DMS79 treated with DMSO at 0.1 percent for 48 hours (cell line): ENCODE measurements at places on chromosomes 13 and 19.

DNA sequence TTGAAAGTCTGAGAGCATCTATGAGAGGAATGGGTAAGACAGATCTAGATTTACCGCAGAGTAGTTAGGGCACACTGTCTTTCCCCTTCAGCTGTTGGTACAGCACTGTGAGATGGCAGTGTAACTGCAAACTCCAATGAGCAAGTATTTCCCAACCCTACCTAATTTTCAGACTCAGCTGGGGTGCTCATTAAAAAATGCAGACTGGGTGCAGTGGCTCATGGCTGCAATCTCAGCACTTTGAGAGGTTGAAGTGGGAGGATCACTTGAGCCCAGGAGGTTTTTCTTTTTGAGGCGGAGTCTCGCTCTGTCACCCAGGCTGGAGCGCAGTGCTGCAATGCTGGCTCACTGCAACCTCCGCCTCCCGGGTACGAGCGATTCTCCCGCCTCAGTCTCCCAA, 12.6 kb downstream of the QPCTL start:
- DNase-seq, result no peak

DNA sequence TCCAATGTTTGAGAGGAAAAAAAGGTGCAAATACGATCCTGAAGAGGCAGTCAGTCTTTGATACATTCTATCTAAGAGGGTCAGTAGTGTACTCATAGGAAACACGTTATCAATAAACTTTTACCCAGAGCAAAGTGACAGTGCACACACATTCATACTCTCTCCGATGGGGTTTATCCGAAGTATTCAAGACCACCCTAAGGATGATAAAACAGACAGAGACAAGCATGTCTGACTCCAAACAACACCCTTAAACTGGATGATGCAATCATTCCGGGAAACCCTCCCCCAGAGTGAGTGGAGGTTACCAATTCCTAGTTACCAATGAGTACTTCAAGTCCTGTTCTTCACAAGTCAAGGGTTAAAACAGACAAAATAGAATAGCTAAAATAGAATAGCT, 79.1 kb downstream of the DNAJC3 start:
- DNase-seq, result no peak

DNA sequence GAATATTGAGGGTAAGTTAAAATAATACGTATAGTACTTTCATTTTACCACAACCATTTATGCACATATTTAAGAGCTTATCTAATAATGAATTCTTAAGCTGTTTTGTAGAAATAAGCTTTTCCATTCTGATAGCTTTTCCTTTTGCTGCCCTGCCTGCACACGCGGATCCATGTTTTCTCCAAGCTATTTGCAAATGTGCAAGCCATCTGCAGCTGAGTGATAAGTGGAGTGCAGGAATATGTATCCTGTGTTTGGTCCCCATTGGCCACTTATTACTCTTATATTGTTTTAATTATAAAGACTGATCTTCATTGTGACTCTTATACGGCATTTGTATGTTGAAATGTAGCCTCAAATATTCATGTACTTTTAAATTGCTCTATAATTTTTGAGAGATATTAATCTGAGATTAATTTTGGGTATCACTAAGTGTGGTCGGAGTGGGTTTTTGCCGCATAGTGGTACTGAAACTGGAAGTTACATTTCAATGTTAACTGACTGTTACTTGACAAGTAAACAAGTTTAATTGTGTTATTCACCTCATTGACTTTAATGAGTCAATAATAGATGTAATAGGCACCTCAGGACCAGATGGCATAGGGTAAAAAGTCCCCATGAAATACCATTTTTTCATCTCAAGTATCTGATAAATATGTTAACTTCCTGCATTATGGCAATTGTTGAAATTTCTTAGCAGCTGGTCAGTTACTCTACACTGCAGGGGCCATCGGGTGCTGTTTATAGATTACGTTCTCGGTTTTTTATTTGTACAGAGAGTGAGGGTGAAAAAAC, 1567.4 kb downstream of the EFNB2 start:
- DNase-seq, result no peak

GRCh38 chr13:48631441-48631840, 22.3 kb upstream of the CYSLTR2 start:
- no peak for DNase-seq

GRCh38 chr13:75782985-75783384, 146.9 kb downstream of the LMO7 start:
- no peak for DNase-seq

- DNase-seq, result no peak
Measured at GRCh38 chr19:17504030-17504429, 7.4 kb upstream of the PGLS start.

GRCh38 chr19:36420961-36421748, 2.7 kb upstream of the ZFP82 start:
- no peak for DNase-seq

DNA sequence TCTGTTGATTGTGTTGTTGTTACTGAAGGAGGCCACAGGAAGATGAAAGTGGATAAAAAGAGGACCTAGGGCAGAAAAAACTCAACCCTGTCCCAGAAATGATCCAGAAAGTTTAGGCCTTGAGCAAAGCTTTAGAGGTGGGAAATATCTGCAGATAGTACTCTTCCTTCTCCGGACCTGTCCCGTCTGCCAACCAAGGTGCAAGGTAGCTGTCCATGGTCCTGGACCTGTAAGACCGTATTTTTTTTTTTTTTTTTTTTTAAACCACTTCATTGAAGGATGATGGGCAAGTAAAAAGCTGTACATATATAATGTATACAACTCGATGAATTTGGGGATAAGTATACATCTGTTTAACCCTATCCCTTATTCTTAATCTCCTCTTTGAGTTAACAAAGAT, 225.9 kb downstream of the OLFM4 start:
- no peak for DNase-seq

DNA sequence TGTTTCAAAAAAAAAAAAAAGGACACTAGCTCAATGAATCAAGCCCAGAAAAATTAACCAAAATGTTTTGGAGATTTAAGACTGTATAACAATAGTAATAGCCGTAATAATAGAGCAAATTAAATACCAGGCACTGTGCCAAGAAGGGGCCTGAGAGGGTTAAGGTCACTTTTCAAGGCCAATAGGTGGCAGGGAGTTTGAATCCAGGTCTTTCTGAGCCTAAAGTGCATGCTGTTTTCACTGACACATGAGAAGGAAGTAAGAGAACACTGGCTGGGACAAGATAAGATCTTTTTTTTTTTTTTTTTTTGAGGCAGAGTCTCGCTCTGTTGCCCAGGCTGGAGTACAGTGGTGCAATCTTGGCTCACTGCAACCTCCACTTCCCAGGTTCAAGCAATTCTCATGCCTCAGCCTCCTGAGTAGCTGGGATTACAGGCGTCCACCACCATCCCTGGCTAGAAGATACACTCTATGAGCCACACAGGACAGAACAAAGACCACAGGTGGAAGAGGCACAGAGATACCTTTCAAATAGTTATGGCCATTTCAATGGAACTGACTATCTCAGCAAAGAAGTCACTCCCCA, 7.7 kb downstream of the FFAR2 start:
- DNase-seq, result no peak

GRCh38 chr19:35112995-35113688, 2.5 kb upstream of the FXYD3 start:
- no peak for DNase-seq

DNA sequence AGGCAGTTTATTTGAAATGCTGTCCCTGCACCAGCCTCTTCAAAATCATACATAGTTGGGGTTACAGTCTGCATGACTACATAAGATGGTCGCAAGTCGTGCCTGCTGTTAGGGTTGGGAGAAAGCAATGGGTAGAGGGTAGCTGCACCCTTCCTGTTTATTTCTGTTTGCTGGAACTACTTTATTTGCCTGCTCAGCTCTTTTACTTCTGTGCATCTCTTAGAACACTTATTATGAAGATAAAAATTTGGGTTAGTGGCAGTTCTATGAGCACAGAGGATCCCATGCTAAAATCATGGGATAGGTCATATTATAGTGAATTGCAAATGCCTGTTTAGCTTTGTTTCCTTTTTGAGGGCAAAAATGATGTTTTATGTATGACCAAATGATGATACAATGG, 160.1 kb downstream of the MYO16 start:
- DNase-seq, result no peak

DNA sequence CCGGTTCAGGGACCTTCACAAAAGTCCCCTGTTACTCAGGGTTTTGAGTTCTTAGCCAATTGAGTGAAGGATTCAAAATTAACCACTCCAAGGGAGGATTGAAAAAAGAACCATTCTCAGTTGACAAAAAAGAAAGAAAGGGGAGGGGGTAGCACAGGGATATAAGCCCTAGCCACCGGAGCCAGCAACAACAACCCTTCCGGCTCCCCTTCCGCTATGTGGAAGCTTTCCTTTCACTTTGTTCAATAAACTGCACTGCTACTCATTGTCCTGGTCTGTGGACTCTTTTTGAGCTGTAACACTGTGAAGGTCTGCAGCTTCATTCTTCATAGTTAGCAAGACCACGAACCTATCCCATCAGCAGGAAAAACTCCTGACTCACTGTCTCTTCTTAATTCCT, 1488.1 kb upstream of the PRR20A start:
- no peak for DNase-seq

DNA sequence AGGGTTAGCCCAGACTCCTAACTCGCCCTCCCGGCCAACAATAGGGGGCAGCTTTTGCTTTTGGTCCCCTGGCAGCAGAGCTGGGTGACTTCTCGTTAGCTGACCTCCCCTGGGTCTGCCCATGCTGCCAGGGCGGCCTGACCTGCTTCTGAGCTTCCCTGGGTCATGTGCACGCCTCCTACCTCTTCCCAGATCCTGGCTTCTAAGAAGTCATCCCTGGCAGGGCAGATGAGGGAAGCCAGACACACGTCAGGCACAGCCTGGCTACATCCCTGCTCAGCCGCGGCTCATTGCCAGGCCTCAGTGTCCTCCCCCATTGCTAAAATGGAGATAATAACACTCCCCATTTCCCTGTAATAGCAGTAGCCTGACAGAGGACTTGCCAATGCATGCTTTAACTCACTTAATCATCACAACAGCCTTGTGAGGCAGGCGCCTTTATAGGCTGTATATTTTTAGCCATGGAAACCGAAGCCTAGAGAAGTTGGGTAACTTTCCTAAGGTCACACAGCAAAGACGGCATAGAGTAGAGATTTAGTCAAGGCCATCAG, 2.1 kb downstream of the KCNK6 start:
- no peak for DNase-seq

DNA sequence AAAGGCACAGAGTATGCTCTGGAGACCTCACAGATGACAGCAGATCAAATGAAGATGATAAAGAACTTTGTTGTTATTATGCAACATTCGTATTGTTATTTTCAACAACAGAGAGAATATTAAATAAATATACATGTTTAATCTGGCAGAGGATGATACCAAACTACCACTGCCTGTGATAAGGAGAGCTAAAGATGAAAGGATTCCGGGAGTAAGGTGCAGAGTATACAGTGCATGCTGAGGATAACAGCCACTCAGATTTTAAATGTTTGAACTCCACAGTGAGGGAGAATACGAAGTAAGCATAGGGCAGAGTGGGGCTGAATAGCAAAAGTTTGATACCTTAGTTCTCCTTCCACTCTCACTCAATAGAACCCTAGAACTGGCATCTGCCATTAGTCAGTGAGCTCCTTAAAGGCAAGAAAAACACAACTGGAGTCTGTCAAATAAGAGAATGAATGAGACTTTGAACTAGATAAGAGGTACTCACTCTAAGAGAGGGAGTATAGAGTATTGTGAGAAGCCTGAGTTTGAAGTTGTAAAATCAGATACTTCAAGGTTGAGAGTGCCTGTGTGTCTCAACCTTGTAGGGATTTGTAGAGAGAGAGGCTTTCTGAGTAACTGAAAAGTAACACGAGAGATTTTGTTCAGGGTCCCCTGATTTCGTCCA, 78.5 kb downstream of the STARD13 start:
- DNase-seq, result peak; percentile 60

GRCh38 chr13:36834299-36834698, 15.3 kb downstream of the RFXAP start:
- no peak for DNase-seq

DNA sequence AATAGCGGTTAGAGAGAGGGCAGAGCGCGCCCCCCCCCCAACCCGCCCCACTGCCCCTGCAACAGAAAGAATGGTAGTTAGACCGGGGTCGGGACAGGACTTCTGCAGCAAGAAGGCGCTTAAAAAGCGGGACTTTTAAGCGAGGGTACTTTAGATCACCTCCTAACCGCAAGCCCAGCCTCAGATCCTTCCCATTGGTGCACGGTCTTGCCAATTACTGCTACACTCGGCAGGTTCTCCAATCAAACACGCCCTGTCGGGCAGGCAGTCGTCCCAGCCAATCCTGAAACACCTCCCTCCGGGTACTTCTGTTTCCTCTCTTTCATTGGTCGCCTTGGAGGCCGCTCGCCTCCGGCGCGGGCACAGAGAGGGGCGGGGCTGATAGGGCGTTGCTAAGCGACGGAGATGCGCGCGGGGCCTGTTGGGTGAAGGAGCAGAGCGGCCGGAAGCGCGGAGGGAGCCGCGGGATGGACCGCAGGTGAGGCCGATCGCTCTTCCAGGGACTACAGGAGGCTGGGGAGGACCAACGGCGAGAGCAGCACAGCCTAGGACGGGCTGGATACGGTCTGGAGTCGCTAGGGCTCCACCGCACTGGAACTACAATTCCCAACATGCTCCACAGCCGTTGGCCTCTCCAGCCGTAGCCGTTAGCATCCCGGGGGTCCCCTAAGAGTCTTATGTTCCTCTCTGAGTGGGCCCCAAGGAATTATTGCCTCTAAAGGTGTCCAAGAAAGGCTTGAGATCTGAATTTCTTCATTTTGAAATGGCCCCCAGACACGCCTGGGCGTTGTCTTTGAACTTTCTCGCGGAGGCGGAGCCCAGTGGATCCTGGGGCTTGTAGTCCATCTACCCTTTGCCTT, at the start of gene PROSER3:
Gene PROSER3, plus strand, starts transcription at position 428 of the 860 bp plus-strand sequence. Its CDS starts 40 bp downstream, at position 468.
- DNase-seq, result peak; percentile 98

GRCh38 chr13:31223215-31223614, 23.4 kb downstream of the B3GLCT start:
- no peak for DNase-seq

- no peak for DNase-seq
Measured at GRCh38 chr13:108267347-108267746, 2.2 kb upstream of the TNFSF13B start.

GRCh38 chr13:44116562-44117332, 237.0 kb downstream of the LACC1 start:
- no peak for DNase-seq

GRCh38 chr13:112261924-112262323, 114.2 kb upstream of the SPACA7 start:
- DNase-seq, result no peak

DNA sequence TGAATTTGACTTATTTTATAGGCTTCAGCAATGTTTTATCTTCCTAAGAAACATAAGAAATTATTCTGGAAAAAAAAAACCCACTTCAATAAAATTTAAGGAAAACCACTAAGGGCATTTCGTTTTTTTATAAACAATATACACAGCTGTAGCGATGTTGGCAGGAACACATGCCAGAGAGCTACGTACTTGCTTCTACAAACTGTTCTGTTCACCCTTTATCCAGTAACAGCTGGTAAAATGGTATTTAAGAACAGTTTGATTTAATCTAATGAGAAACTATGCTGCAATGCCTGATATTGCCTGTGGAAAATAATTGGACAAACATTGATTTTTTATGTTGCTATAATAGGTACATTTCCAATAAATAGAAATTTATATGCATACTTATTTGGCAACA, 137.2 kb upstream of the DACH1 start:
- no peak for DNase-seq
